ENCODE measurements at places on chromosomes 2 and 18.

DNA sequence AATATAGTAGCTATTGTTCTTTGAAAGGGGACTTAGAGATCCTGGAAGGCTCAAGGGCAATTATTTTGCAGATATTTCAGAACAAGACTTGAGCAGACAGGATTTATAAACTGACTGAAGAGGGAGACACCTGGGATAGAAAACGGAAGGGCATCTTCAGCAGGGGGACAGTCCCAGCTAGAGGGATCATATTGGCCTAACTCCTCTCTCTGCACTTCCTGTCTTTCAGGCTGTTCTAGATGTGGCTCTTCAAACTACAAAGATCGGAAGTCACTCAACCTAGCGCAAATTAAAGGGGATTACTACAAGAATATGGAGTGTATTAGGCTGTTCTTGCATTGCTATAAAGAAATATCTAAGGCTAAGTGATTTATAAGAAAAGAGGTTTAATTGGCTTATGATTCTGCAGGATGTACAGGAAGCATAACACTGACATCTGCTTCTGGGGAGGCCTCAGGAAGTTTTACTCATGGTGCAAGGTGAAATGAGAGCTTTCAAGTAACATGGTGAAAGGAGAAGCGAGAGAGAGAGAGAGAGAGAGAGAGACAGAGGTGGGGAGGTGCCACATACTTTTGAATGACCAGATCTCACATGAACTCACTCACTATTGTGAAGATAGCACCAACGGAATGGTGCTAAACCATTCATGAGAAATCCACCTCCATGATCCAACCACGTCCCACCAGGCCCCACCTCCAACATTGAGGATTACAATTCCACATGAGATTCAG, 5.3 kb upstream of the CTIF start:
- DNase-seq: no peak

DNA sequence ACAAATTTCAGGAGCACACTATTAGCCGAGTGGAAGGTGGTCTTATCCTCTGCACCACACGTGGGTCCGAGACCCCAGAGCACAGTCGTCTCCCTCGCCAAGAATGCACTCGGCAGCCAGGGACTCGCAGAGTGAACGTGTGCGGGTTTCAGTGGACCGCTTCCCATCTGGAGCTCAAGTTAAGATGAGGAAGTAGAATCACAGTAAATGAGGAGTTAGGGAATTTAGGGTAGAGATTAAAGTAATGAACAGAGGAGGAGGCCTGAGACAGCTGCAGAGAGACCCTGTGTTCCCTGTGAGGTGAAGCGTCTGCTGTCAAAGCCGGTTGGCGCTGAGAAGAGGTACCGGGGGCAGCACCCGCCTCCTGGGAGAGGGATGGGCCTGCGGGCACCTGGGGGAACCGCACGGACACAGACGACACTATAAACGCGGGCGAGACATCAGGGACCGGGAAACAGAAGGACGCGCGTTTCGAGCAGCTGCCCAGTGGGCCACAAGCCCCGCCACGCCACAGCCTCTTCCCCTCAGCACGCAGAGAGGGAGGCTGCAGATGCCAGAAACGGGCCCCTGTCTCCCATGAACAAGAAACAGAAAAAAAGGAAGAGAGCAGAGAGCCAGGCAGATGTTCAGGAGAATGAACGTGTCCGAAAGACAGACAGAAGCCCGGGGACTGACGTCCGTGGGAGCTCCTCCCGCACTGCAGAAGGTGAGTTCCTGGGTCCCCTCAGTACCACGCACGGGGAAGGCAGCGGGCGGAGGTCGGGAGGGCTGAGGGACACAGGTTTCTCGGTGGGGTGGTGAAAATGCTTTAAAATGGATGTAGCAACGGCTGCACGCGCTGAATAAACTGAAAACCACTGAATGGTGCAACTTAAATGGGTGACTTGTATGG, 5.4 kb upstream of the KCNG2 start:
- no peak for DNase-seq

- no peak for DNase-seq
These were observed 540.1 kb downstream of the NRXN1 start for GRCh38 chr2:50491541-50492476.

DNA sequence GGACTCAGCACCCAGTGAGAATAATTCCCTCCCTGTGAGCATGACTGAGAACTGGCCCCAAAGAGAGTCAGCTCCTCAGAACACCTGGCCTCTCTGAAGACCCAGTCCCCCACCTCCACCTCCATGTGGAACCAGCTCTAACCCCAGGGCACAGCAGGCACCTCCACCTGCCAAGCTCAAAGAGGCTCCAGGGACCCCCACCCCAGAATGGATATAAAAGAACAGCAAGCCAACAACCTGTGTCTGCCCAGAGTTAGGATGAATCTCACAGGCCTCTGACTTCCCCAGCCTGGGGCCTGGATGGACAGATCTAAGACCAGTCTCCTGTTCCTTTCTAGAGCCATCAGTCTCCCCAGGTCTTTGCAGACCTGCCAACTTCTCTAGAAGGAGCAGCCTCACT, 498.5 kb downstream of the EIPR1 start:
- no peak for DNase-seq

- no peak for DNase-seq
These were observed 23.3 kb downstream of the SIX3 start for GRCh38 chr2:44964752-44965236.
